HFFc6 (cell line): ENCODE measurements at places on chromosomes 13 and 19. TPM values are rescaled to one million over a fixed set of nuclear protein-coding genes. Genes with fewer than 3 reads are reported as not detected.

The ZNF154 gene
- 0.18 TPM in 1 of 3 replicates, not detected in the others for total RNA-seq

The PTH2 gene
- total RNA-seq: not detected in 2 replicates

The NMRK2 gene
- not detected in 3 replicates for total RNA-seq

The RNF225 gene
- total RNA-seq: not detected in 3 replicates

The TNFSF13B gene
- 0.17 and 0.18 TPM in 2 replicates for total RNA-seq
